Right ventricle myocardium superior (tissue), 1 donor: ENCODE measurements at places on chromosomes 12 and 14. TPM values are rescaled to one million over a fixed set of nuclear protein-coding genes. Genes with fewer than 3 reads are reported as not detected.

DNA sequence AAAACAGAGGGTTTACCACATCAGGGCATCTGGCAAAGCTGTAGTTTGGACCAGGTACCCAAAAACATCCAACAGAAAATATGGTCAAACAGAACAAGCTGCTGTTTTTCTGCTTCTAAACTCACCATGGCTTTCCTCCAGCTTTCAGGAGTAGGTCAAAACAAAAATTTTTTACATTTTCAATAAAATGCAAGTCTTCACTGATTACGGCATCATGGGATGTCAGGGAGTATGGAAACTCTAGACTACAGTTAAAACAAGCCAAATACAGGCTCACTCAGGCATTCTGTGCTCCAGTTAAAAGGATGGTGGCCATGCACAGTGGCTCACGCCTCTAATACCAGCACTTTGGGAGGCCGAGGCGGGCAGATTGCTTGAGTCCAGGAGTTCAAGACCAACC, 47.1 kb upstream of the PSMA6 start:
- no peak for DNase-seq

GRCh38 chr12:25101092-25101445, 93.9 kb downstream of the DNAI7 start:
- DNase-seq, result no peak

GRCh38 chr12:63090716-63091115, 60.3 kb downstream of the AVPR1A start:
- DNase-seq, result no peak

GRCh38 chr12:106915635-106916026, 40.1 kb upstream of the TMEM263 start:
- DNase-seq, result no peak

The PLEKHG7 gene
- not detected for total RNA-seq

The PTPRB gene
- 34.6 TPM for total RNA-seq

DNA sequence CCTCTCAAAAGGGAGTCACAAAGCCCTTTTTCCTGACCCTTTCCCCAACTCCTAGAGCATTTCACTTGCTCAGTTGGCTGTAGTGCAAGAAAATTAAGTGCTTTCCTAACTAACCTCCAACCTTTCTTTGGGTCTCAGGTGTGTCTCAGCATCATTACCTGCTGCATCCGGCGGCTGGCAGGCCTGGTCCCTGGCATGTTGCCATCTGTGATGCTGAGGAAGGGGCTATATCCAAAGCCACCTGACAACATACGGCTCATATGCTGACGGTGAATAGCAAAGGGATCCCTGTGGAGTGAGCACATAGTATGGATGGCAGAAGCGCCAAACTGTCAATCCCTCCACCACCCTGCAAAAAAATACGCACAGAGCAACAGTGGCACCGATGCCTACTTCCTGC, 1.2 kb downstream of the MLF2 start:
- DNase-seq, result no peak

DNA sequence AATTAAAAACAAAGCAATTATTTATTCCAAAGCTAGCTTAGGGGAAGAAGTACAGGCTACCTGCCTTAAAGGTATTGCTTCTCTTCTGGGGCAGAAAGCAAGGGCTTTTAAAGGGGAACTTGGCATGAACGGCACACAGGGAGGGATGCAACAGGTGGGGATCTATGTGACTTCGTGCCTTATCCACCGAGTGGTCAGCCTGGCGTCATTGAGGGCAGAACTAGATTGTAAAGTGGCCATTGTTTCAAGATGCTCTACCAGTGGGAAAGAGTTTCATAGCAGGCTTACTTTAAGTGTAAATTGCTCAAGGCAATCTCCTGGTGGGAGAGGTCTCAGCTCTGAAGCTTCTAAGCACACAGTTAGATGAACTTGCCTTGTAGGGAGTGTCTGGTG, 360.4 kb downstream of the ATP23 start:
- no peak for DNase-seq

The KLRC1 gene
- total RNA-seq, result not detected

The CAPRIN2 gene
- total RNA-seq, result 21.2 TPM

- DNase-seq, result peak; percentile 60
Observed at GRCh38 chr12:12723681-12724420, 6.7 kb downstream of the CDKN1B start.

The CIROP gene
- total RNA-seq, result not detected

- DNase-seq, result peak; percentile 38
Observed at GRCh38 chr14:100586403-100587085, 673 bp downstream of the BEGAIN start.

- DNase-seq, result no peak
Observed at GRCh38 chr12:64780132-64780530, 20.9 kb upstream of the GNS start.

GRCh38 chr12:104585448-104586055, 128.8 kb downstream of the CHST11 start:
- DNase-seq, result no peak

GRCh38 chr12:76329159-76329558, 19.1 kb downstream of the BBS10 start:
- no peak for DNase-seq

GRCh38 chr12:7555752-7556151, 52.2 kb upstream of the CD163 start:
- DNase-seq, result no peak

- DNase-seq, result no peak
Observed at GRCh38 chr12:87960566-87960965, 68.6 kb downstream of the C12orf50 start.

DNA sequence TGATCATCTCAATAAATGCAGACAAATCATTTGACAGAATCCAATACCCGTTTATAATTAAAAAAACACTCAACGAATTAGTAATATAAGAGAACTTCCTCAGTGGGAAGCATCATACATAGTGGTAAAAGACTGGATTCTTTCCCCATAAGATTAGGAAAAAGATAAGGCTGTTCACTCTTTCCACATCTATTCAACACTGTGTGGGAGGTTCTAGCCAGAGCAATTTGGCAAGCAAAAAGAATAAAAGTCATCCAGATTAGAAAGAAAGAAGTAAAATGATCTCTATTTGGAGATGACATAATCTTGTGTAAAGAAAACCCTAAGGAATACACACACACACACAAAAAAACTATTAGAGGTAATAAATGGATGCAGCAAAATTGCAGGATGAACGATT, 38.4 kb downstream of the YEATS4 start:
- DNase-seq, result no peak

The BCL2L2 gene
- total RNA-seq, result 37.3 TPM

DNA sequence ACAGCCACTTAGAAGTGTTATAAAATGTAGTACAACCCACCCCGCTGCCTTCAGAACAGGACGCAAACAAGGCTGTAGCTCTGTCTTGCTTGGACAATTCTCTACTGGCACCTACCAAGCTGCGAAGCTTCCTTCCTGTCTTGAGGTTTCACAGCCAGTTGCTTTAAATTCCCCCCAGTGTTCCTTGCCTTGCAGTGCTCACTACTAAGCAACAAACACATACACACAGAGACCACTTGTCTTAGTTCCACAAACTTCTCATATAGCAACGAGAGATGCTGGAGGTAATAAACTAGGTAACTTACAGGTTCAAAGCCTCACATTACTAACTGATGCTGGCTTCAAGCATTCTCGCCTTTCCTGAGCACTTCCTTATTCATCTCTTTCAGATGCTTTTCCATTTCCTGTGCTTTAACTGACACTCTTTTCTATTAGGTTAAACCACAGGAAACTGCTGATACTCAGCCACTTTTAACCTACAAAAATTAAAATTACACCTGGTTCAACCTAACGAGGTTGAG, 91.5 kb upstream of the PTGDR start:
- DNase-seq, result no peak

- no peak for DNase-seq
Observed at GRCh38 chr14:91910196-91910595, 37.3 kb downstream of the FBLN5 start.

GRCh38 chr12:22656831-22657230, 31.9 kb downstream of the ETNK1 start:
- DNase-seq, result no peak

- DNase-seq, result peak; percentile 70
Observed at GRCh38 chr12:131808744-131809371, 19.3 kb upstream of the MMP17 start.

The NELL2 gene
- total RNA-seq, result 0.65 TPM

GRCh38 chr12:60630796-60631195, 1035.0 kb downstream of the SLC16A7 start:
- no peak for DNase-seq

GRCh38 chr12:109779382-109779781, 53.8 kb downstream of the TRPV4 start:
- DNase-seq, result no peak

- DNase-seq, result no peak
Observed at GRCh38 chr12:10967409-10967808, 19.3 kb downstream of the TAS2R50 start.

The TMEM179 gene
- not detected for total RNA-seq

GRCh38 chr14:29608861-29609260, 318.8 kb downstream of the PRKD1 start:
- DNase-seq, result no peak

GRCh38 chr12:64269161-64269560, 47.1 kb upstream of the KICS2 start:
- no peak for DNase-seq

GRCh38 chr12:106600503-106600902, 17.7 kb downstream of the RFX4 start:
- DNase-seq, result no peak

- DNase-seq, result no peak
Observed at GRCh38 chr14:59346796-59347510, 118.2 kb downstream of the GPR135 start.

- DNase-seq, result peak; percentile 39
Observed at GRCh38 chr14:104086210-104086660, 735 bp downstream of the ASPG start.

The PTPN6 gene
- 7.2 TPM for total RNA-seq

GRCh38 chr12:27969624-27970400, 2.7 kb downstream of the PTHLH start:
- peak; percentile 48 for DNase-seq

DNA sequence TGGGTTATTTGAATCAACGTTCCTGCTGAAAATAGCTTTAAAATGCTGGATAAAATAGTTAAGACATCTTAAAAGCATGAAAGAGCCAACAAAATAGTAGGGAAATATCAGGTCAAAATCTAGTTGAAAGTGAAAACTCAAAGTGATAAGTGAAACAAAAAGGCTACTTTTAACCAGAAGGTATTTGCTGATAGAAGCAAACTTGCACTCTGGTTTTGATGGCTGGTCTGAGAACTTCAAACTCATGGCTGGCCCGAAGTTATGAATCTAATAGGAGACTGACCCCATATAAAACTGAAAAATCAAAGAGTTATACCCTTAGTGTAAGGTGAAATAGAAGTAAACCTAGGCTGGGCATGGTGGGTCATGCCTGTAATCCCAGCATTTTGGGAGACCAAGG, 66.3 kb upstream of the HOXC13 start:
- no peak for DNase-seq

The ZNF385A gene
- 10.7 TPM for total RNA-seq

- DNase-seq, result no peak
Observed at GRCh38 chr14:52711666-52712065, 4.7 kb downstream of the PSMC6 start.

The LRFN5 gene
- 1.2 TPM for total RNA-seq

GRCh38 chr12:104407922-104408321, 48.8 kb upstream of the CHST11 start:
- no peak for DNase-seq

DNA sequence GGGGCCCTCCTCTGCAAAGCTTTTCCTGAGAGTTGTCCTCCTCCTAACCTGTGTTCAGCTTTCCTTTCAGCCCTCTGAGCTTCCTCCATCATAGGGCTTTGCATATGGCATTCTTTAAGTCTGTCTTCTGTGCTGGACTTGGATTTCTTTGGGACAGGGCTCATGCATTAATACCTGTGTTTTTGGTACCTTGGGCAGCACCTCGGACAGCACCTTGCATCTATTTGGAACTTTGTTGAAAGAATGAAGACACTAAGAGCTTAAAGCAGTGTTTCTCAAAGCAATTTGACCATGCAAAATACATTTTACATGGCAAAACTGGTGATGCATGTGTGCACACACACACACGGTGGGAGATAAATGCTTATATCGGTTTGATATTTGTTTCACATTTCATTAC, 115.0 kb upstream of the SRRM4 start:
- no peak for DNase-seq

The RAB5B gene
- total RNA-seq, result 111 TPM

GRCh38 chr12:121711361-121712189, 977 bp upstream of the TMEM120B start:
- DNase-seq, result no peak

GRCh38 chr12:64457032-64457431, 5.1 kb downstream of the TBK1 start:
- DNase-seq, result no peak

The HOTAIR gene
- total RNA-seq, result not detected

The ABCD2 gene
- 9.2 TPM for total RNA-seq

The COX6A1 gene
- 119 TPM for total RNA-seq
